ENCODE measurements at places on chromosomes 2 and 18.

GRCh38 chr2:61714210-61714609 is 139.7 kb downstream of the FAM161A start:
- no peak for DNase-seq

- DNase-seq: no peak
Measured at GRCh38 chr18:35311496-35311895, 21.5 kb upstream of the ZSCAN30 start.

GRCh38 chr2:227507963-227508362 is 36.0 kb downstream of the AGFG1 start:
- DNase-seq: no peak

- no peak for DNase-seq
Measured at GRCh38 chr2:128389388-128390086, 70.9 kb upstream of the HS6ST1 start.

DNA sequence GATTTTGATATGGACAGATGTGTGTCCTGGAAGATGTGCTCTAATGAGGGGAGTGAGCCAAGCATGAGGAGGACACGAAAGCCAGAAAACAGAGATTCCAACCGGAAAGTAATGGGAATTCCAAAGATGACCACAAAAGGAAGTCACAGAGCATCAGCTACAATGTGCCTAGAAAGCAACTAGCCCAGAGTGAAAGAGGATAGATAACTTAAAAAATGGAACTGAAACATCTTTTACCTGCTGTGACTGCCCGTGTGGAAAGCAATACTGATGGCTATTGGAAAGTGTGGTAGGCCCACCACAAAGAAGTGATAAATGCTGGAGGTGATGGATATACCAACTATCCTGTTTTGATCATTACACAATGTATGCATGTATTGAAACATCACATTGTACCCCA is 21.6 kb downstream of the DNMT3A start:
- DNase-seq: no peak

DNA sequence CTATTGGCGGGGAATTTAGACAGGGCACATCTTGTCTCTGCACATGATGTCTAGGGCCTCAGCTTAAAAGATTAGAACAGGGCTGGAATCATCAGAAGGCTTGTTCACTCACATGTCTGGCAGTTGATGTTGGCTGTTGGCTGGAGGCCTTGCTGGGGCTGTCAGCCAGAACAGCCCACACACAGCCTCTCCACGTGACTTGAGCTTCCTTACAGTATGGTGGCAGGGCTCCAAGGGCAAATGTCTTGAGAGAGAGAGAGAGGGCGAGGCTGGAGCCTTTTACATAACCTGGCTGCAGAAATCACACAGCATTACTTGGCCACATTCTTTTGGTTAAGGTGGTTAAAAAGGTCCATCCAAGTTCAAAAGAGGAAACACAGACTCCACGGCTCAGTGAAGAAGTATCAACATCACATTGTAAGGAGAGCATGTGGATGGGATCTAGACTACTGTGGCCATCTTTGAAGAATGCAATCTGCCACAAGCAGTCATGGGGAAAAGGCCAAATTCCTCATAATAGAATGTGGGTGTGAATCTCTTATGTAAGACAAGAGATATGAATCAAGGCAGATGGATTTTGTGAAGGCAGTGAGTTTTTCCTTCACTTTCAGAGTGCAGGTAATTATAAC is 30.4 kb downstream of the SRSF7 start:
- DNase-seq: peak; percentile 90

DNA sequence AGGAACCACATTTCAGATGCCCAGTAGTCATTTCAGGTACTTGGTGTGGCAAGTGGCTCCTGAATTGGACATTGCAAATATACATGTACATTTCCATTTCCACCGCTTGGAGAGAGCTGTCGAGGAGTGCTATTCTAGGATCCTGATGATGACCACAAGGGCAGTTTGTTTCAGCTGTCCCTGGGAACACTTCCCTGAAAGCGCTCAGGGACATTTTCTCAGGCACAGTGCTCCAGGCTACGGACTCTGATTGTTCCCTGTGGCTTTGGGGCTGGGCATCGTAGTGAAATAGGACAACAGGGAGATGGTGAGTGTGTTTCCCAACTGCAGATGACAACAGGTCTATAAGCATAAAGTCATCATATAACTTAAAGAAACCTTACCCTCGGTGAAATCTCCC is 3.1 kb downstream of the DBI start:
- DNase-seq: no peak

GRCh38 chr18:76615065-76615733 is 120.2 kb upstream of the ZNF516 start:
- DNase-seq: no peak

- DNase-seq: no peak
Measured at GRCh38 chr2:65016789-65017188, 27.6 kb downstream of the SLC1A4 start.

GRCh38 chr2:33586766-33587165 is 12.3 kb downstream of the FAM98A start:
- DNase-seq: no peak

DNA sequence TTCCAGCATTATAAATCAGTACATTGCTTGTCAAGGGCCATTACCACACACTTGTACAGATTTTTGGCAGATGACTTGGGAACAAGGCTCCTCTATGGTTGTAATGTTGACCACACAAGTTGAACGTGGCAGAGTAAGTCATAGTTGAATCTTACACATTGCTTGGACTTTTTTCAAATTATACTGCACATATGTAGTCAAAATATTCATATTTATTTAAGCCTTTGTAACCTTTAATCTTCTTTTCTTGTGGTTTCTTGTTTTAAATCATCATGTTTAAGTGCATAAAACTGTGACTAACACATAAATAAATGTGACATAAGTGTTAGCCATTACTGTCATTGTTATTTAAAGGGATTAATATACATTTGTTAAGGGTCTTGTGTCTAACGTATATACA is 52.1 kb upstream of the EPB41L5 start:
- DNase-seq: no peak

DNA sequence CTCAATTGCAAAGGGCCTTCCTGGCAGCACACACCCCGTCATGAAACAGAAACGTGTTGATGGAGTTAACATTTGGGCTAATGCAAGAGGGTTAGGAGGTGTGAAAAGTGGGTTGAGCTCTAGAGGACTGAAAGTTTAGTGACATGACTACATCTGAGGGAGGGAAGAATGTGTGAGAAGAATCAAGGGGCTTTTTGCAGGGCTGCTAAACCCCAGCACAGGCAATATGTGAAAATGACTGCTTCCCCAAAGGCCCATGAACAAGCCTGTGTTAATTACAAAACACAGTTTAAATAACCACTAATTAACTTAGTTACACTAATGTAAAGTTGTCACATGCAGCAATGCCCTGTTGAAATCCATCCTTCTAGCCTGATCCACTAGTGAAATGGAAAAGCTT is 63.4 kb upstream of the PEX13 start:
- no peak for DNase-seq

- no peak for DNase-seq
Measured at GRCh38 chr2:96340493-96341414, 5.2 kb downstream of the NCAPH start.

- no peak for DNase-seq
Measured at GRCh38 chr2:96687266-96687665, 44.7 kb downstream of the FER1L5 start.

DNA sequence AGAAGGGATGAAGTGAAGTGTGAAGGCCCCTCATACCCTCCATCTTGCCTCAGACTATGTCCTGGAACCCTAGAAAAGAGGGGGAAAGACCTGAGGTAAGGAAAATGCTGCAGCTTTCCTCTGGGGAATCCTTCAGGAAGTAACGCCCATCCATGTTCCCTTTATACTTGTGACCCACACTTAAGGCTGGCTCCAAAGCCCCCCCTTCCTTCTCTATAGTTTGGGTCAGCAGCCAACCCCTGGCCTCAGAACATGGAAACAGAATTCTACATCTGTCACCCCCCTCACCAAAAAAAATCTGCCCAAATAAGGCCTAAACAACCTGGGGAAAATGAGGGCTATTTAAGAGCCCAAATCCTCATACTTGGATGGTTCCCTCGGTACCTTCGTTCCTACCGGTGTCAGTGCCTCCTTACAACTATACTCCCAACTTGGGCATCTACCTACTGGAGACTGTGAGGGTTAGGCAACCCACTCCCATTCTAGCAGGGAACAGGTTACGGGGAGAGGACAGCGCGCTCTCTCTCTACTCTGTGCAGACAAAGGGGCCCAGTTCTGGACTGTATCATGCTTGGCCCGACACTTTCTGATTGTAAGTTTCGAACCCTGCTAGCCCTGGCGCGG is 689 bp downstream of the OST4 start:
- no peak for DNase-seq

- DNase-seq: no peak
Measured at GRCh38 chr2:217998926-217999594, 3.7 kb downstream of the TNS1 start.

Data from mucosa of gallbladder (tissue), 1 donor.